Stimulated activated CD4-positive, alpha-beta T cell treated with anti-CD3 and anti-CD28 coated beads, Interleukin-2, amount 100 ng/mL, for 48 hours (primary cell): ENCODE measurements at places on chromosomes 7 and 10.
A peak's percentile ranks its signal among the peaks of the same experiment; 100 is the strongest.

- no peak for DNase-seq
Observed at GRCh38 chr10:94591461-94592205, 46.0 kb downstream of the HELLS start.

DNA sequence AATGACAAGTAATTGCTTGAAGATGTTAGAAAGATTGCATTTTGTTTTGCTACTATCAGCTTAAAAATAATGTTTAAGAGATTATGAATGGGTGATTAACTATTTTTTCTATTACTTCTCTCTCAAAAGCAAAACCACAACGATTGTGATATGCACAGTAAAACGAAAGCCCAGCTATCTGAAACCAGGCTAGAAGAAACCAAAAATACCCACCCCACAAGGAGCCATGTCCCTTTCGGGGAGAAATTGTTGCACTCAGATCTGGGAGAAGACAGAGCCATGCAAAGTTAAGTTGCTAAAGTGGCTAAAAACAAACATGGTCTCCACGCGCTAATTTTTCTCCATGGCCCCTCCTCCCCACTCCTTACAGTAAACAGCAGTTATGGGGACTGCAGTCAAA, 173.6 kb downstream of the RPS24 start:
- no peak for DNase-seq

DNA sequence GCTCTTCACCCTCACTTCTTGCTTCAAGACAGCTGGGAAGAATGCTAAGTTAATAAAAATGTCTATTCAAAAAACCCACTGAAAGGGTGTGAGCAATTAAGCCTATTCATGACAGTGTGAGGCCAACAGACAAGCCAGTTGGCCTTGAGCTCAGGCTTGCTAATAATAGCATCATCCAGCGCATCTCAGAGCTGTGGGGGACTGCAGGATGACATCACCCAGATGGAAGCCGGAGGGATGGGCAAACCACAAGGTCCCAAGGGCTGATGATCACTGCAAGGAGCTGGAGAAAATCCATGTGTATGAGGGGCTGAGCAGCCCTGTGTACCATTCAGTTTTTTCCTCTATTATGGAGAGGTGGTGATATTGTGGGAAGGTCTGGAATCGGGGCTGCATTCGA, 770.4 kb downstream of the TNS3 start:
- no peak for DNase-seq

- DNase-seq = no peak
Observed at GRCh38 chr10:76883596-76883995, 754.0 kb downstream of the KCNMA1 start.

DNA sequence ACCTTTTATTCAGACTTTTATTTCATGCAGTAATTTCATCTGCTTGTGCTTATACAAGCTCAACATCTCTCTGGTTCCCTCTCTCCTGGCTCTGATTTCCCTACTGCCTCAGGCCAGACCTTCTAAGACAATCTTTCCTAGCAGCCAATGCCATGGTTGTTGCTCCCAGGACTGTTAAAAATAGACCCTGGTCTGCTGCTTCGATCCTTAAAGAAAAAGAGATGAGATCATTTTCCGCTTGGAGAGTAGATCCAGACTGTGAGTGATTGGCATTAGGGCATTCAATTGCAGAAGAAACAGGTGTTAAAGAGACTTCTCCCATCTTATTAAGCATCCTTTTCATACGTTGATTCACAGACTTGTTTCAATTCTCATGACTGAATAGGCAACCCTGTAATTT, 68.4 kb upstream of the ITGB1 start:
- no peak for DNase-seq

- DNase-seq = no peak
Observed at GRCh38 chr7:2003451-2003930, 229.3 kb downstream of the MAD1L1 start.

DNA sequence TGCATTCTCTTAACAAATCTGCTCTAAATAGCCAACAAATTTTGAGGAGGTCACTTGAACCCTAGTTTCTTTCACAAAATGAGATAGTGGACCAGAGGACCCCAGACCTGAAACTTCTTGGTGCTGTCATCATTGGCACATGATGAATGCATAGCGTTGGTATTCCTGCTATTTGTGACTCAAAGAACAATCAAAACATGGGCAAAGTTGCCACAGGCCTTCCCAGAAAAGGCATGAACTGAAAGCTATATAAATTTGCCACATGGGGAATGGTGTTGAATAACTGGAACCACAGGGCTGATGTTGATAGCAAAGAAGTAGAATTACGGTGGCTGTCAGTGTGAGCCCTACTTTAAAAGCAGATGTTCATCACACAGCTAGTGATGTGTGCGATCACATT, 219.9 kb upstream of the KMT2E start:
- no peak for DNase-seq

DNA sequence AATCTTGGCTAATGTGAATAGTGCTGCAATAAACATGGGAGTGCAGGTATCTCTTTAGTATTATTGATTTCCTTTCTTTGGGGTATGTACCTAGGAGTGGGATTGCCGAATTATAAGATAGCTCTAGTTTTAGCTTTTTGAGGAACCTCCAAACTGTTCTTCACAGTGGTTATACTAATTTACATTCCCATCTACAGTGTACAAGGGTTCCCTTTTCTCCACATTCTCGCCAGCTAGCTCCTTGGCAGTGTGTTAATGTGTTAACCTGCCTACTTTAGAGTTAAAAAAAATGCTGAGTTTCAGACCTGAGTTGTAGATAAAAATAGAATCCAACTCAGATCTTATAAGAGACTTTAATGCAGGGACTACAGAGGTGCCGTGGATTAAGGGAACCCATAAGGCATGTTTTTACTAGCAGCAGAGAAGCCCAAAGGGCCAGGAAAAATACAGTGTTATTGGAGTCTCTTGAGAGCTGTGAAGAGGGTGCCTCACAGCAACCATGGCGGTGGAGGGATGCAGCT, 35.4 kb downstream of the CDK13 start:
- no peak for DNase-seq

- no peak for DNase-seq
Observed at GRCh38 chr10:91009121-91009520, 88.2 kb upstream of the ANKRD1 start.

DNA sequence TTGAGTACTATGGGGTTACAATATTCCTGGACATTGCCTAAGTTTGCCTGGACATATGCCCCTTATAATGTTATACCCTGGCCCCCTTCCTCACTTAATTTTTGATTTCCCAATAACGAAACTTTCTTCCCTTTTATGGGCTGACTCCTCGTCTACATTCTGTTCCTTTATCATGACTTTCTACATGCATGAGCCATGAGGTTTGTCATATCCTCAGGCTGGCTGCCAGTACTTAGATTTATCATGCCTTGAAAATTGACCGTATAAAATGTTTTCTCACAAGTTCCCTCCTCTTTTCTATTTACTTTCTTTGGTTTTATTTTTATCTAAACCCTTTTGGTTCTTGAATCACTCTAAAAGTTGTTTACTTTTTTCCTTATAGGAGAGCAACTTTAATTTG, 4.7 kb downstream of the DNAH11 start:
- no peak for DNase-seq

GRCh38 chr7:85750454-85750949, 563.6 kb upstream of the SEMA3D start:
- DNase-seq = peak; percentile 9

GRCh38 chr10:48981310-48981907, 41.8 kb upstream of the LRRC18 start:
- peak; percentile 44 for DNase-seq

GRCh38 chr7:31776616-31777015, 89.6 kb downstream of the PPP1R17 start:
- no peak for DNase-seq

GRCh38 chr7:17631061-17631460, 309.2 kb downstream of the SNX13 start:
- no peak for DNase-seq

GRCh38 chr10:110358869-110359629, 54.3 kb upstream of the SMNDC1 start:
- DNase-seq = no peak

DNA sequence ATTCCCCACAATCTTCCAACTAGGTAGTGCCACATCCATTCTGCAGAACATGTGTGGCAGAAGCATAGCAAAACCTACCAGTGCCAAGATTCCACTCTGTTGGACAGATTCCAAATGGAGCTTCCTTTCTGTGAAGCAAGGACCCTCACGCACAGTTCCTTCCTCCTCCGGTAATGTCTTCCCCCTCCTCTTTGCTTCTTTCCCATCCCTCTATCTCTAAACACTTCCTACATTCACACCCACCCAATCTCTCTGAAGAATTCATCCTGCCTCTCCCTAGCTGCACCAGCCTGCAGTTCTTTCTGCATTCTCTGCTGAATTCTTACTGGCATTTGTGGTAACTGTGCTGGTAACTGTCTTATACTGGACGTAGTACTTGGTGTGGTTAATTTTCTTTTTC, 124.9 kb downstream of the RNLS start:
- DNase-seq = no peak

- DNase-seq = no peak
Observed at GRCh38 chr7:116708248-116708647, 36.3 kb downstream of the MET start.
